ENCODE measurements at places on chromosomes 3 and 15.
A peak's percentile ranks its signal among the peaks of the same experiment; 100 is the strongest.

GRCh38 chr3:189458528-189458927 lies 172.7 kb upstream of the TP63 start:
- DNase-seq, result no peak

DNA sequence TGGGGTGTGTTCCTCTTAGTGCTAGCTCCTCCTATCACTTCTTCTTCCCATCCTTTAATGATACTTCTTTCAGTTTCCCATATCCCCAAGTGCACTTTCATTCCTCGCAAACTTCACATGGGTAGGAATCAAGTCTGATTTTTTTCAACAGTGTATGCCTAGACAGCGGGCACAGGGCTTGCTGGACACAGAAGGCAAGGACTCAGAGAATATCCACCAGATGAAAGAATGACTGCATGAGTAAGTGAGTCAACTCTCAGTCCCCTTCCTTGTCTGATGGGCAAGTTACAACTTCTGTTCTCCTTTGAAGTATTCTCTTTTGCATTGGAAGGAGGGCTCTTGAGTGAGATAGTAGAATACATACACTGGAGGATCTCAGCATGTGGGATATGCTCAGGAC lies 3.1 kb upstream of the SQOR start:
- DNase-seq, result peak; percentile 79

DNA sequence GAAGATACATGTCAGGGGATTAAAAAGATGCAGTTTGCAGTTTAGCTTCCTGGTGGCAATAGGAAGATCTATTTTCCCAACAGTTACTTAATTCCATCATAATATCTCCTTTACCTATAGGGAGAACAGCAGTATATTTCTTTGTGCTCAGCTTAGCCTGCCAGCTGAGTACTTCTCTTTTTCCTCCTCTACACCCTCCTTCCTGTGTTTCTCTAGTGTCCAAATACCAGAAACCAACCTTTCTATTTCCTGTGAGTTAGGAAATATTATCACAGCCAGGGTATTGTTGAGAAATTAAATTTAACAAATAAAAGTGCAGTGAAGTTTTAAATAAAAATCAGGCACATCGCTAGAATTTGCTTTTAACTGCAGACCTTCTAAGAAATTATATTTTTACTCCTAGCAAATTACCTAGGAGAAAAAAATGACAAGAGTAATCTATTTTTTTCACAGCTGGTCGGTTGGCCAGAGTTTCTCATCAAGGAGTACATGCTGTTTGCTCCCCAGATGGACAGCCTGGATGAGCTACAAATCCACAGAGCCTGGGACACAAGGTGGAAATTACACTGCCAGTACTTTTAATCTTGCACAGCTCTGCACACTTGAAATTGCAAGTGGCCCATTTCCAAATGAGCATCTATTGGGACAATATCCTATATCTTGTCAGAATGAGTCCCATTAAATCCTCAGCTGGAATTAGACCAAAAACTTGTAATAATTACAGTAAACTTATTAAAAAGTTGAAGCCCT lies 185.2 kb upstream of the CFAP20DC start:
- no peak for DNase-seq

- DNase-seq, result no peak
Observed at GRCh38 chr15:63984331-63984730, 62.0 kb downstream of the DAPK2 start.

DNA sequence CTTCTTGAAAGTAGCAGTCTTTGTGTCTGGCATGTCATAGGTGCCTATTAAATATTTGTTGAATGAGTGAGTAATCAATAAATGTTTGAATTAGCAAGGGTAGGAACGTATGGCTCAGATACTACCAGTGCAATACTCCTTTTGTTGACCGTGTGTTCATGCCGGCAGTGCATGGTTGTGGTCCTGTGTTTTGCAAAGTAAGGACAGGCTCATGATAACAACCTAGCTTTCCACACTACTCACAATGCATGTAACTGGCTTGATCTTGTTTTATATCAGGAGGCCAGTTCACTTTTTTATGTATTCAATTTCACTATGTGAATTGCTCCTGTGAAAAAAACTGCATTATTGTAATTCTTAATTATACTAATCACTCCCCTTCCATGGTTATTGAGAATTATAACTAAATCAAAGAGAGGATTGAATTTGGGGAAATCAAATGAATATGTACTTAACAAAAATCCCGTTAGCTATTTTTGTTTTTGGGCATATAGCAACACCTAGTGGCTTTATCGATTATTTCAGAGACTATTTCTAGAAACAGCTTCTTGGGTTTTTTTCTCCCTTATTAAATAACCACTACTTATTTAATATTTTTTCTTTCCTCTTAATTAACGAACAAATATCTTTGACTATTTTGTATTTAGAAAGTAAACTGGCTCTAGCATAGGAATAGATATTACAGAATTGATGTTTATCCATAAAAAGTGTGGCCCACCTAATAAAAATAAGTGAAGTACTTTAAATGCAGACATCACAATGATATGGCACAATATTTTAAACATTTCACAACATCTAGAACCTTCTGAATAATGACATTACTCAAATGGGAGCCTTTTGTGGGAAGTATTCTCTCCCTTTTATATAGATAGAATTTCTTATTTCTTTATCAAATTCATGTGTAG lies 218.5 kb downstream of the BBX start:
- peak; percentile 29 for DNase-seq

GRCh38 chr3:134364061-134364935 lies 9.9 kb downstream of the AMOTL2 start:
- peak; percentile 99 for DNase-seq

DNA sequence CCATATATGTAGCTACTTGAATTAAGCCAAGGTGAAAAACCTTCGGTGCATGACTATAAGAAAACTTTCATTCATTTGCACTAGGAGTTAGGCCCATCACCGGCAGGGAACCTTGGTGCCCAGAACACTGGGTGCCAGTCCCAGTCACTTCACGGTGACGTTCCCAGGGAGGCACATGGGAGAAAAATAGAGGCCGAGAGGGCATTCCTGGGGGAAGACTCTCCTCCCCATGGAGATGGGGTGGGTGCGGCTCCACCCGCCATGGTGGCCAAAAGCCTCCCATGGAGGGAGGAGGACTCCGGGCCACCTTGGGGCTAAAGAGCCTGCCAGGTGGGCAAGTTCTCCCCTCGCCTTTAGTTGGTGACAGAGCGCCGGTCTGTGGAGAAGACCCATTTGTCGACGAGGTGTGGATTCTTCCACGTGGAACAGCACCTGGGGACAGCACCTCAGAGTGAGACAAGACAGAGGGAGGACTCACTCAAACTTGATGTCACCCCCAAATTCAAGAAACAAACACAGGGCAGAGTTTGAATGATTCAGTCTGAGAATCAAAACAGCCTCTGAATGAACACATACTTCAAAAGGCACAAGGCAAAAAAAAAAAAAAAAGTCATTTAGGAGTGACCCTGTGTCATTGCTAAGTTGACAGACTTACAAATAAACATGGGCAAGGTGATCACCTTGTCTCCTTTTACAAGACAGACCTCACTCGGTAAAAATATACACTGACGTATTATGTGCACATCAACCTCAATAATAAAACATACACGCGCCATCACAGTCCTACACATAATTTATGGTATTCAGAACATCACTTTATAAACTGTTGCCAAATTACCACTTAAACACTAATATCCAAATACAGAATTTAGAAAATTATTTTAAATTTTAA lies 38.6 kb downstream of the ZXDC start:
- DNase-seq, result no peak

DNA sequence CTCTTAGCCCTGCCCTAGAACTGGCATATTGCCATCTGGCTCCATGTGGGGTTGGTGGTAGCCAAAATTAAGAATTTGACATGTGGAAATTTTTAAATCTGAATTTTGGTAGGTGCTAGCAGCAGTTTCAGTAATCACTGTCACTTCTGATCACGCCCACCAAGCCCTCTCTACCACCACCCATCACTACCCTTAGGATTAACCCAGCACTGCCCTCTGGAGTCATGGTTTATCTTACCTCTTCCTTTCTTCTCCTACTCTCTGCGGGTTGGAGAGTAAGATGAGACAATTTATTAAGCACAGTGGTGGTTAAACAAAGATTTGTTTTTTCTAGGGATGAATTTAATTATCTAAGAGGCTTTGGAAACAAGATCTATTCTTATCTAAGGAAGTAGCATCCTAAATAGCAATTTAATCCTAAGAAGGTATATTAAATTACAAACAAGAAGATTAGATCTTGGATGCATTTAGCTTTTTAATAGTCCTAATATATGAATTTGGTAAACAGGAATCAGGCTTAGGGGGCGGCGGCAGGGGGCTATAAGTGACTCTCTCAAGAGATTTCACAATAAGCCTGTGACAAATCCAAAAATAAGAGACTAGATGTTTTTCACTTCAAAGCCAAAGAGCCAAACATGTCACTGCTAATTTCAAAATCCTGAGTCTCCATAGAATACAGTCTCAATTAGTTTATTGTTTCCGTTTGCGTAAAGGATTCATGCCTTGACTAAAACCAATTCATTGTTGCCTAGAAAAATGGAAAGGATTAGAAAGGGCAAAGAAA lies 498.4 kb upstream of the UBE2E2 start:
- DNase-seq, result no peak

- DNase-seq, result no peak
Observed at GRCh38 chr3:17755836-17756235, 13.4 kb upstream of the TBC1D5 start.

DNA sequence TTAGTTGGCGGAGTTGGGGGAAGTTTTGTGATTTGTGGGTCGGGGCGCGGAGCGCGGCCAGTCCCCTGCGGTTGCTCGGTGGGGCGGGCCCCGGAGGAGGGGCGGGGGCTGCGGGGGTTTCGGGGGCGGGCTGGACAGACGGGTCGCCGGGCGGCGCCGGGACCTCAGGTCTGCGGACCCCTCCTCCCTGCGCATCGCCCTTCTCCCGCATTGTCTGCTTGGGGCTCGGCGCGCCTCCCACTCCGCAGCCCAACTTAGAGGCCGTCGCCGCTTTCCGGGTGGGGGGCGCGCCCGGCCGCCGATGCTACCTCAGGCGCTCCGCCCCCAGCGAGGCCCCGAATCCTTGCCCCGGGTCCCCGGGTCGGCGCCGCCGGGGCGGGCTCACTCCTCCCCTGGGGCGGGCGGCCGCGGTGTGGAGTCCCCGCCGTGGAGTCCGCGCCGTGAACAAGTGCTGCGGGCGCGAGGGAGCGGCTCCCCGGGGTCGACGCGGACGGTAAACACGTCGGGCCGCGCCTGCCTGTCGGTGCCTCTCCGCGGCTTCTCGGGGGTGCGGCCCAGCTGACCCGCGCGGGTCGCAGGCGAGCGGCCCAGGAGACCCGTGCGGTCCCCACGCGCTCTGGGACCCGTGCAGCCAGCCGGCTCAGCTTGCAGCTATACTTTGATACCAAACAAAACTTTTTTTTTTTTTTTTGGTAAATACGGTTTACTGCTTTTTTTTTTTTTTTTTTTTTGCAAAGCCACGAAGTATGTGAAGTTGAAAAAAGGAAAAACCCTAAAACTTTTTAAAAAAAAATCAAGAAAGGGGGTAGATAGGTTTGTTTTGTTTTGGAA lies 624 bp downstream of the AKAP13 start:
- peak; percentile 74 for DNase-seq

- DNase-seq, result no peak
Observed at GRCh38 chr3:133362539-133362938, 37.3 kb upstream of the BFSP2 start.

DNA sequence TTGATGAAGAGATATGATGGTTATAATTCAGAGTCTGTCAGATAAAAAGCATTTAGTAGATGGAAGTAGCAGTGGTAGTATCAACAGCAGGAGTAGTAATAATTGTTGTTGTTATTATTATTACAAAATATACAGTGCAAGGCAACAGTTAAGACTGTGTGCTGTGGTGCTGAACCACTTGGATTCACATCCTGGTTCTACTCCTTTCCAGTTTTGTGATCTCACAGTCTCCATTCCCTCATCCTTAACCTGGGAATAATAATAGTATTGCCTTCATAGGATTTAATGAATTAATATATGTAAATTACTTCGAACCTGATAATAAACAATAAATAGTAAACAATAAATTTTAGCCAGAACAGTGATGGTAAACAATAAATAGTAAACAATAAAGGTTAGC lies 37.1 kb upstream of the TSC22D2 start:
- no peak for DNase-seq

DNA sequence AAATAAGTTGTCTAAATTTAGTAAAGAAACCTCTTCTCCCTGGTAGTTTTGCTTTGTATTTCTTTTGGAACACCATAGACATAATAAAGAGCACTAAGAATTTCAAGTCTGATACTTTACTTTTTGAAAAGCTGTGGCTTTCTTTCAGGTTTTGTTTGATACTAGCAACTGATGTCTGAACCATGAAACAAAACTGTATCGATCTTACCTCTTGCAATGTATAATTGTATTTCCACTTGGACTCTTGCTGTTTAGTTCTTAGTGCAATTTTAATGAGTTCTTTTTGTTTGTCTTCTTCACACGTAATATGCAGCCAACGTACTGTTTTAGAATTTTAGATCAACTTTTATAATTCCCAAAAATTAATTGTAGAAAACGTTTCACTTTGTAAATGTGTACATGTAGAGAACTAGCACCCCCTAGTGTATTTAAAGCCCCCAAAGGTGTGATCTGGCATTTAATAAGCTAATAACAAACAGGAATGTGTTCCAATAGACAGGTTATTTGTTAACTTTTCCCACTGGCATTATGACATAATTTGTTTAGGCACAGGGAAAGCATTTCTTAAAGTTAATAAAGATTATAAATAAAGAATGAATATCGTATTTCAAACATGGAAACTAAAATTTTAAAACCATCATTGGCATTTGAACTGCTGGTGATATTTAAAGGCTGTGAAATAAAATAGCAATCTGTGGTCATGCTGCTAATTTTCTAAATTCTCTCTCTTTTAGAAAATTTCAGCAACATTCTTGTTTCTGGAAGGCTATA lies 289.1 kb upstream of the DNAJC19 start:
- no peak for DNase-seq

DNA sequence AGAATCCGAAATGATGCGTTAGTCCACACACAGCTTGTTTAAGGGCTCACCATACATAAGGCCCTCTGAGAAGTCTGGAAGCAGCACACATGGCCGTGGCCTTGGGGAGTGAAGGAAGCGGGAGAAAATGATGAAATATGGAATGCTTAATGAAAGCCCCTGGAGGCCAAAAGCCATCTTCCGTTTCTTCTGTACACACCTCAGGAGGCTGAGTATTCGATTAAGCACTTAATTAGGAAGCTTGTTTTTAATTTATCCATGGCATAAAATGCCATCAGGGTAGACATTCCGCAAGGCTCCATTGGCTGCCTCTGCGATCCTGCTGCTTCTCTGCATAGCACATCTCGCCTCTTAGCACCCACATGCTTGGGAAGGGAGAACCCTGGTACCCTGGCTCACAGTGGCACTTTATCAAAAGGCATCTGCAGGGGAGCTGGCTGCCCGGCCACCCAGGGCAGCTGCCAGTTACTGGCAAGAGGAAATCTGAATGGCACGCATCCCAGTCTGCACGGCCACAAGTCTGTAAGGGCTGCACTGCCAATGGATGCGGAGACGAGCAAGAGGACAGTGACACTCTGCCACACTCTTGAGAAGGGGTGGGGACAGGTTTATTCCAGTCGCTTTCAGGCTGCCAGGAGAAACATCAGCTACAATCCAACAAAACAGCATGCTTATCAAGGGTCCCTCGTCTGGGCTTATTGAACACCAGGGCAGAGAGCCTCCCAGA lies 356.2 kb downstream of the OCA2 start:
- DNase-seq, result no peak

GRCh38 chr15:70494852-70495571 lies 268.3 kb downstream of the UACA start:
- DNase-seq, result peak; percentile 97

Data from osteoblast (primary cell).